ENCODE measurements at places on chromosomes 13 and 19.

DNA sequence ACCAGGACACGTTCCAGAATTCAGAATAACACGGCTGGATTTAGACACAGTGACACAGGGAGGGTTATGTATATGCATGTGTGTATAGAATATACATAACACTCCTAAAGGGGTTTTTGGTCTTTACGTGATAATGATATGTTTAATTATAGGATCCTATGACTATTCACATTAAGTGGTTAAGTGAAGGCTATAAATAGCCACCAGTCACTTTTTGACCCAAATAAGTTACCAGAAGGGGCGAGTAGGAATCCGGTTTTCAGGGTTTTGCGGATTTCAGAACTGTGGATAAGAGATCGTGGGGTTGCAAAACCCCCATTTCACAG is 6.9 kb downstream of the ANGPTL6 start:
- no peak for DNase-seq

GRCh38 chr19:6740589-6741343 is 1.3 kb downstream of the TRIP10 start:
- DNase-seq, result no peak

- no peak for DNase-seq
Measured at GRCh38 chr13:71590654-71591148, 276.3 kb downstream of the DACH1 start.

GRCh38 chr19:18269070-18269723 is 5.1 kb downstream of the IQCN start:
- no peak for DNase-seq

- DNase-seq, result no peak
Measured at GRCh38 chr19:56273563-56274117, 1.1 kb downstream of the EDDM13 start.

GRCh38 chr19:18223860-18224524 is 2.2 kb downstream of the PDE4C start:
- DNase-seq, result peak; percentile 25

GRCh38 chr19:45110851-45111266 is 17.9 kb downstream of the PPP1R37 start:
- no peak for DNase-seq

GRCh38 chr19:54262066-54262465 is 5.0 kb upstream of the LILRB5 start:
- DNase-seq, result no peak

DNA sequence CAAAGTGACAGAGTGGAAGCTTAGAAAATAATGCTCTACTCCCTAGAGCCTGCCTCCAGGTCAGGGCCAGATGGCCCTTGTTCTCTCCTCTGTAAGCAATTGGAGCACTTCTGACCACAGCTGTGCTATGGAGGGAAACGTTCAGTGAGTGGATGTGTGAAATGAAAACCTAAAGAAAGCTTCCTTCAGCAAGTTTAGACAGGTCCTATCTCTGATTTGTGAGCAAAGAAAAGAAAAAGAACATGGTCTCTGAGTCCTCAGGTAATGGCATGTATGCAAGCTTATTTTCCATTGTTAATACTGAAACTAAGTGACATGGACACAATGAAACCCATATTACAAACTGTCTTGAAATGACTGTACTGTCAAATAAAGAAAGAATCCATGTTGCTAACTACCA is 1486.8 kb downstream of the EFNB2 start:
- DNase-seq, result no peak

DNA sequence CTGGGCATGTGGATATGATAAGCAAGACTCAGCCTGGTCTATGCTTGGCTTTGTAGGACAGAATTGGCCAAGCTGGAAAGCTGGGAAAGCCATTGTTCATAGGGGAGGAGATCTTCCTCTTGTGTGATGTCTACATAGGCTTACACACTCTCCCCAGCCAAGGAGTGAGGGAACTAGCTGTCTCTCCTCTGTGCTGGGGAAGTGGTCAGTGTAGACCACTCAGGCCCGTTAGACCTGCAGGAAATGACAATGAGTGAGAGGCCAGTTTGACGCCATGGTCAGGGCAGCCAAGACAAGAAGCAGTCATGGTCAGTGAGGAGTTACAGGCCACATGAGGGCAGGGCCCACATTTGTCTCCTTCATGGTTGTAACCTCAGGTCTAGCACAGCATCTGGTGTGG is 159.1 kb upstream of the KL start:
- no peak for DNase-seq

GRCh38 chr13:86741762-86742285 is 929.3 kb upstream of the SLITRK5 start:
- no peak for DNase-seq

DNA sequence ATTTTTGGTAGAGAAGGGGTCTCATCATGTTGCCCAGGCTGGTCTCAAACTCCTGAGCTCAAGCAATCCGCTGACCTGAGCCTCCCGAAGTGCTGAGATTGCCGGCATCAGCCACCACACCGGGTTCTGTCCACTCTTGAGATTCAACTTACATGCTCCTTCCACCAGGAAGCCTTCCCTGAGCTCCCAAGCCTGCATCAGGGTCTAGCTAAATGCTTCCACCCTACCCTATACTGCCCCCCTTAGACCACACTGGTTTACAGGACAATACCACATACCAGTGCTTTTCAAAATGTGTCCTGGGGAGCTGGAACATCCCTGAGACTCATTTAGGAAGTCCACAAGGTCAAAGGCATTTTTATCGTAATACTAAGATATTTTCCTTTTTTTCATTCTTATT is 15.1 kb upstream of the CACNG8 start:
- DNase-seq, result no peak

DNA sequence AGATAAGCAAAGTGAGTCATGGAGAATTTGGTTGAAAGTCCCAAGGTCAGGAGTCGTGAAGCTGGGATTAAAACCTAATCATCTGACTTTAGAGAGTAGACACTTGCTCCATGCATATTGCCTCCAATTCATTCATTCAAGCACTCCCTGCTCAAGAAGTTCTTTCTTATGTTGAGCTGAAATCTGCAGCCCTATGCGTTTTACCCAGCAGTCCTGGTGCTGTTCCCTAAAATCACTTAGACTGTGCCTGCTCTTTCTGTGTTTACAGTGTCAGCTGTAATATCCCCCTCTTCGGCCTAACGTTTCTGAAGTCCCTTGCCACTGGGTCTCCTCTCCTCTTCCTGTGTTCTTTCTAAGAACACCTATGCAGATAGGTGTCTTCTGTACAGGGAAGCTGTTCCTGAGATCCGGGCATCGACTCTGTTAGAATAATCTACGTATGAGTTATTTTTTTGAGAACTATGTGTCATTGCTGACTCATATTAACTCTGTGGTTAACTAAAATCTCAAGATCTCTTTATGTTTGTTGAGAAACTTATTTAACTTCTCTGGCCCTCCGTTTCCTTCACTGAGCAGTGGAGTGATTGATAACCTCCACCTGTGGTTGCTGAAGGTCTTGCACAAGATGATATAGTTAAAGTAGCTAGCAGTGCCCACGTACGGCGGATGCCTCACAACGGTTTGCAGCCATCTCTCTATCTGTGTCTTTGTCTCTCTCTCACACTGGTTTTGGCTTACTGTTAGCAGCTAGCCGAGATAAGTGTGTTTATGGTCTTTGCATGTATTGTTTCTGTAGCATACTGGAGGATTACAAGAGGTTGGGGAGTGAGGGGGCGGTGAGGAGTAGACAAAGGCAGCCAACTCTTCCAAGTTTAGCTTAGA is 4.7 kb downstream of the ALOX5AP start:
- DNase-seq, result peak; percentile 59

DNA sequence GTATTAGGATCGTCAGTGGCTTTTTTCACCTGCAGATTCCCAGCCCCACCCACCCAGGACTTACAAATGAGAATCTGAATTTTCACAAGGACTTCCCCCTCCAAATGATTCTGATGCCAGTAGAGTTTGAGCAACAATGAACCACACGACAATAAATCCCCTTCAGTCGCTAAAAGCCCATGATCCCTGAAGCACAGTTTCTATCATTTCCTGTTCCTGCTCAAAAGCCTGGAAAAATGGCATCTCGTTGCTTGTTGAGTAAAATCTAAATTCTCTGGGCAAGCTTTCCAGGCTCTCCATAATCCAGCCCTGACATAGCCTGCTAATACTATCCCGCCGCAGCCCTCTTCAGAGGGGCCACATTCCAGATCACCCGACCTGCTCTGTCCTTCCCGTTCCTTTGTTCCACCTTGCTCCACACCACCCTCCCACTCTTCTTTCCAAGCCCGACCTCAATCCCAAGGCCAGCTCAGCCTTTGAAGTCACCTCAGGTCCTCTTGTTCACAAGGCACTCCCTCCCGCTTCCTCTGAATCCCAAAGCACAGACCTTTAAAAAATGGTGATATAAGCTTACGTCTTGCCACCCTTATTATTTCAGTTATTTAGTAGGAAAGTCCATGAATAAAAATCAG is 67.9 kb downstream of the NUFIP1 start:
- no peak for DNase-seq

DNA sequence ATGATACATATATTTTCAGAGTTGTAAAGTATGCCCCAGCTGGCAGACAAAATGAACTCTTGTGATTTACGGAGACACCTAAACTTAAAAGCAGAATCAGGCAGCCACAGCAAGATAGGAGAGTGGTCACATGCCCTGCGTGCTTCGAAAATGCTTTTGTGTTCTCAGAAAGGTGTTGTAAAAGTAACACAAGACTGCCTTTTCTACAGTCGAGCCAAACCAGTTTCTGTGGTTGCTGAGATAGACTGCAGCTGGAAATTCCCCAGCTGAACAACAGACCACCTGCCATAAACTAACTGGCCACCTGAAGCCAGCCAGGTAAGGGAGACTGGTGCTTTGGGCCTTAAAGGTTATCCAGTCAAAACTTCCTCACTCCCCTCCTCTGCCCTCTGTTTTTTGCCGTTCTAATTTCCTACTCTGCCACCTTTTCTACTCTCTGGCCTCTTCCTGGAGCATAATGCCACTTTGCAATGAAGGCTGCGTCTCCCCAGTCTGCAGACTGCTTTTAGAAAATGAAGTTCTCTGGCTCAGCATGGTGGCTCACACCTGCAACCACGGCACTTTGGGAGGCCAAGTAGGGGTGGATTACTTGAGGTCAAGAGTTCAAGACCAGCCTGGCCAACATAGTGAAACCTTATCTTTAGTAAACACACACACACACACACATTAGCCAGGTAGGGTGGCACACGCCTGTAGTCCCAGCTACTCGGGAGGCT is 381.2 kb upstream of the SLITRK1 start:
- DNase-seq, result no peak

- DNase-seq, result no peak
Measured at GRCh38 chr19:19106056-19106551, 32.2 kb downstream of the TMEM161A start.

- no peak for DNase-seq
Measured at GRCh38 chr19:46716672-46717033, 261 bp downstream of the PRKD2 start.

DNA sequence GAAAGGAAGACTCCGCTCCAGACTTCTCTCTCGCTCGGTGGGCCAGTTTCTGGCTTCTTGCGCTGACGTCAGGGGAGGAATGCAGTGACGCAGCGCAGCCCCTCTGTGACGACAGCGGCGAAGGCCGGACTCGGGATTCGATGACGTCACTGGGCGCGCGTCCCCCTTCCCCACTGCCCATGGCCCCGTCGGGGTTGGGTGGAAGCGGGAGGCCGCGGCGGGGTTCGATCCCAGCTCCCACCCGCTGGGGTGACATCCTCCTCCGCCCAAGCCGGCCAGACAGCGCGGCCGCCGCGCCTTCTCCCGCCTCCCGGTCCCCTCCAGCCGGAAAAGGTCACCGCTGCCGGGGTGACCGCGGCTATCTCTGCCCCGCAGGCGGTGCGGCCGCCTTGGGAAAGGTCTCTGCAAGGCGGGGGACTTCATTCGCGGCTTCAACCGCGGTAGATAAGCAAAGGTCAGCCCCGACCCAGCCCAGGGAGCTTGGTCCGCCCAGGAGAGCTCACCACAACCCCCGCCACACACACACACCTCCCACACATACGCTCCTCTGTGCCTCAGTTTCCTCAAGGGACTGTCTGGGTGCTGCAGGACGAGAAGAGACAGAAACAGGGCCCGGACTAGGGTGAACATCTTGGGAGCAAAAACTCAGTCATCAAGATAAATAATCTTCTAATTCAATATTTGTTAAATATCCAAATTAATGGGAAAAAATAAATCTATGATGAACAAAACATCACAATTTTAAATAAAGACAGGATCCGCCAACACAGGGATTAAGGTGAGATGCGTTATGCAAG is 844 bp upstream of the RFX1 start:
- no peak for DNase-seq

GRCh38 chr13:30623392-30623791 is 5.7 kb downstream of the USPL1 start:
- no peak for DNase-seq

GRCh38 chr13:113969973-113970611 is 3.8 kb downstream of the C13orf46 start:
- no peak for DNase-seq

GRCh38 chr19:35843676-35844481 is 8.4 kb downstream of the NPHS1 start:
- no peak for DNase-seq

DNA sequence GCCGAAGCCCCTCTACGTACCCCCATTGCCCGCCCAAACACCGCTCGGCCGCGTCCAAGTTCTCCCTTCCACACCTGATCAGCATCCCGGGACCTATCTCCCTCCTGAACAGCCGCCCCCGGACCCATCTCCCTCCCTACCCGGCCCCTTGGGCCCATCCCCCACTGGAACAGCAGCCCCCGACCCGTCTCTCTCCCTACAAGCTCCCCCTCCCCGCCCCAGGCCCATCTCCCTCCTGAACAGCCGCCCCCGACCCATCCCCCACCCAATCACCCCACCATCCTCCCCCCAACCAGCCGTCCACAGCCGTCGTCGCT is 610 bp downstream of the ZSCAN1 start:
- DNase-seq, result no peak

GRCh38 chr19:18156841-18157464 is 4.0 kb downstream of the PIK3R2 start:
- DNase-seq, result no peak

GRCh38 chr13:105660561-105660960 is 874.9 kb downstream of the EFNB2 start:
- no peak for DNase-seq

DNA sequence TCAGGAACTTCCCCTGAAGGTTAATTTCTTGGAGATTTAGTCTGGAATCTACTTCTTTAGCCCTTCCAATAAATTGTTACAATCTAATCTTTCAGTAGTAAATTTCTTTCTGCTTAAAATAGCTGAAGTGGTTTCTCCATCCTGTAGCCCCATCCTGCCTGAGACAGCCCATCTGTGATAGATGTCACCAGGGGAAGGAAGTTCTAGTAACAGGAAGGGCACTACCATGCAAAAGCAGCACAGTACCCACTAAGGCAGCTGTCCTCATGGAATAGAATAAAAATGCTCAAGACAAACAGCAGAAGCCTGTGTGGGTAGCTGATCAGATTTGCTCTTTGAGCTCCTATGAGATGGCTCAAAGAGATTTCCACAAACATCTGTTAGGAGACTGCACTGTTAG is 1036.5 kb downstream of the SLITRK5 start:
- no peak for DNase-seq

DNA sequence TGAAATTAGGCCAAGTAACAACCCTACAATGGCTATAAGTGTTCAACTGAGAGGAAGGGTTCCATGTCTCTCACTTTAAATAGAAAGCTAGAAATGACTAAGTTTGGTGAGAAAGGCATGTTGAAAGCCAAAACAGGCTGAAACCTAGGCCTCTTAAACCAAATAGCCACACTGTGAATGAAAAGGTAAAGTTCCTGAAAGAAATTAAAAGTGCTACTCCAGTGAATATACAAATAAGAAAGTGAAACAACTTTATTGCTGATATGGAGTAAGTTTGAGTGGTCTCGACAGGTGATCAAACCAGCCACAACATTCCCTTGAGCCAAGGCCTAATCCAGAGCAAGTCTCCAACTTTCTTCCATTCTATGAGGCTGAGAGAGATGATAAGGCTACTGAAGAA is 209.6 kb downstream of the KLF12 start:
- DNase-seq, result no peak

- DNase-seq, result no peak
Measured at GRCh38 chr13:49690133-49690994, 922 bp downstream of the EBPL start.

Data from effector memory CD8-positive, alpha-beta T cell (primary cell).